ENCODE measurements at places on chromosomes 3 and 15. TPM values are rescaled to one million over a fixed set of nuclear protein-coding genes. Genes with fewer than 3 reads are reported as not detected.

The BCHE gene
- not detected for total RNA-seq

The BOC gene
- 0.42 TPM for total RNA-seq

The NTRK3 gene
- total RNA-seq, result not detected

The FANCD2OS gene
- not detected for total RNA-seq

The ADIPOQ gene
- total RNA-seq, result not detected

The CCDC32 gene
- 29.4 TPM for total RNA-seq

The P3H2 gene
- not detected for total RNA-seq

The SERPINI2 gene
- not detected for total RNA-seq

The PLCH1 gene
- 0.10 TPM for total RNA-seq
